IgD-negative memory B cell (primary cell): ENCODE measurements at places on chromosomes 7 and 10. TPM values are rescaled to one million over a fixed set of nuclear protein-coding genes. Genes with fewer than 3 reads are reported as not detected.

The ZNF485 gene
- 4.2 TPM for polyA plus RNA-seq

The SPDYE1 gene
- 0.10 TPM for polyA plus RNA-seq

The UTF1 gene
- not detected for polyA plus RNA-seq

The CRTAC1 gene
- not detected for polyA plus RNA-seq

The GPRIN2 gene
- not detected for polyA plus RNA-seq

The HMX2 gene
- polyA plus RNA-seq = not detected

The VAX1 gene
- polyA plus RNA-seq = not detected

The PGAM2 gene
- polyA plus RNA-seq = not detected
